Amygdala (tissue), 56 donors: ENCODE measurements at places on chromosomes 3 and 15.

DNA sequence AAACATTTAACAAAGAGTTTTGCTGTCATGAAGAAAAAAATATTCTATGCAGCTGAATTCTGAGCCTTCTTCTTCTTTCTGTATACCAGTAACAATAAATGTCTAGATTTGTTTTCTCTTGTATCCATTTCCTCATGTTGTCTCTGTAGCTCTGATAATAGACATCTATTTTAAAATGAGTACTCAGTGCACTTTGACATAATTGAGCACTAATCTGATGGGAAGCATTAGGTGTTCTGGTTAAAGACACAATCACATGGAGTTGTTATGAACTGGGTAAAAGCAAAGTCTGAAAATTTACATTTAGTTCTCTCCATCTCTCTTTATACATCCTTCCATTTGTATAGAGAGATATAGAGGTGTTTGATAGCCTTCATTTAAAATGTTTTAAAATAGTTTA is 230.0 kb downstream of the BCHE start:
- DNase-seq = no peak

- DNase-seq = no peak
Observed at GRCh38 chr15:87871258-87871681, 385.3 kb downstream of the NTRK3 start.

DNA sequence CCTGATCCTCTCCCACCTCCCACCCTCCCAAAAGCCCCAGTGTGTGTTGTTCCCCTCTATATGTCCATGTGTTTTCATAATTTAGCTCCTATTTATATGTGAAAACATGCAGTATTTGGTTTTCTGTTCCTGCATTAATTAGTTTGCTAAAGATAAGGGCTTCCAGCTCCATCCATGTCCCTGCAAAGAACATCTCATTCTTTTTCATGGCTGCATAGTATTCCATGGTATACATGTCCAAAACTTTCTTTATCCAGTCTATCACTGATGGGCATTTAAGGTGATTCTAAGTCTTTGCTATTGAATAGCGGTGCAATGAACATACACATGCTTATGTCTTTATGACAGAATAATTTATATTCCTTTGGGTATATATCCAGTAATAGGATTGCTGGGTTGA is 53.4 kb downstream of the DCBLD2 start:
- DNase-seq = no peak

DNA sequence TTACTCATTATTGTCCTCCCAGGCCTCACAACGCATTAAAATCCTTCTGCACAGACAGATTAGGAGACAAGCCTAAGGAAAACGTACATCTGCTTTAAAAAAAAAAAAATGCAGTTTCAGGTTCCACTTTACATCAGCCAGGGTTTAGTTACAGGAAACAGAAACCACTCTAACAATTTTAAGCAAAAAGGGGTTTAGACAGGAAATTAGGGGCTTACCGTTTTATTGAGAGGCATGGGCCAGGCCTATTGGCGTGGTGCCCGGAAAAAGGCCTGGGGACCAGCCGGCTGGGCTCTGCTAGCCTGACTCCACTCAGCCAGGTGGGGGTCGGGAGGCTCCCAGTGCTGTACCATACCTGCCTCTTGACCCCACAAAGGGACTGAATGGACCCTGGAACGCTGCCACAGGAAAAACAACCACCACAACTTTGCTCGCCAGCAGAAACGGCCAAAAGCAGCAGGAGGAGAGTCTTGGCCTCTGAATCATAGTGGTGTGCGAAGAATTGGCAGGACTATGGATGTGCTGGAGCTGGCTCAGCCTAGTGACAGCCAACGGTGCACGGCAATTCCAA is 124.3 kb downstream of the CHSY1 start:
- DNase-seq = peak; percentile 24

DNA sequence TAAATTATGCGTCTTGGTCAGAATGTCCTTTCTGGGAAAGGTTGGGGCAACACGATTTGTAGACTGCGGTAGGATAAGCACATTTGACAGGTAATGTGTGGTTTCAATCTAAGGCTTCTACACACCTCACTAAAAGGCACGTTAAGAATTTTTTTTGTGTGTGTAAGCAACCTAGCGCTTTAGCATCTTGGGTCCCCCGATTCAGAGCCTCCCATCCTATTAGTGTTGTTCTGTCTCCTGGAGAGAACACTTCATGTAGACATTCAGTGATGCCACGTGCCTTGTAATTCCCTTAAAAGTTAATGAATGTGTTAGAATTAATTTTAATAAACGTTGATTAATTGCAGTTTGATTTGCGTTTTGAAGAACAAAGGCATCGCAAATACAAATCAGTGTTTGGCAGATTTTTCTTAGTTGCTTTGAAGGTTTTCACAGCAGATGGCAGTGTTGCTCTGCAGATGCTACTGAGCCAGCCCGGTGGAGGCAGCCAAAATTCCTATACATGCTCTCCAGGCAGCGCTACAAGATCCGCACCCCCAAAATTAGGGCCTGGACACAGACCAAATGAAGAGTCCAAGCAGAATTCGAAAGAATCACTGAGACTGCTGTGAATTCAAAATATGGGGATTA is 63.5 kb downstream of the OTOL1 start:
- DNase-seq = peak; percentile 10

GRCh38 chr3:13110678-13111116 is 37.5 kb upstream of the IQSEC1 start:
- DNase-seq = no peak

DNA sequence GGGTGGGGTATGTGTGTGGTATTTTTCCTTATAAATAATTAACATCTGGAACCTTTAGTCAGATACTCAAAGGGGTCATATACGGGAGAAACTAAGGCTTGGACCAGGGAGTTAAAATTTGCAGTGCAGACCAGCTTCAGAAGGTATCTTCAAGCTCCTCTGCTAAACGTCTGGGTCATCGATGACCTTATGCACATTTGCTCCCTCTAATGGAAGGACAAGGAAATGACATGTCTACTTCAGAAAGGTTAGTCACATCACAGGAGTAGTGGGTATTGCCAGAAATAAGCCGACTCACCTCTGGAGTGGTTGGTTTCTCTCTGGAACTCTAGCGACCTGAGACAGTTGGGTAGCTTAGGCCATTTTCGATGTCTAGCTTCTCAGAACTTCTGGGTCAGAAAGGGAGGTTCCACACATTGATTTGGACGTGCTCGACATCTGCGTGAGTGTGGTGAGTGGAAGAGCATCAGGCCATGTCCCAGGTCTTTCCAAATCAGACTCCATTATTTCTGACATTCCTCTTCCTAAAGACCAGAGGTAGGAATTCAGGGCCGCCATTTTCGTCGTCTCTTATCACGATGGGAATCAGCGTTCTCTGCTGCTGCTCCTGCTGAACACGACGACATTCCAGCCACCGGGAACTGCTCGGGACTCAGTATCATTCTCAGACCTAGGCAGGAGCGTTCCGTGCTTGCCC is 31.8 kb upstream of the RASA2 start:
- DNase-seq = no peak

GRCh38 chr15:100772892-100773520 is 106.6 kb upstream of the ALDH1A3 start:
- DNase-seq = no peak

- DNase-seq = no peak
Observed at GRCh38 chr3:195240939-195241338, 30.0 kb downstream of the XXYLT1 start.
